NCI-H1436 treated with DMSO at 0.1 percent for 48 hours (cell line): ENCODE measurements at places on chromosomes 13 and 19.

- DNase-seq: no peak
Observed at GRCh38 chr13:30255696-30256095, 51.7 kb downstream of the KATNAL1 start.

- DNase-seq: no peak
Observed at GRCh38 chr19:1417145-1417544, 9.8 kb downstream of the DAZAP1 start.

DNA sequence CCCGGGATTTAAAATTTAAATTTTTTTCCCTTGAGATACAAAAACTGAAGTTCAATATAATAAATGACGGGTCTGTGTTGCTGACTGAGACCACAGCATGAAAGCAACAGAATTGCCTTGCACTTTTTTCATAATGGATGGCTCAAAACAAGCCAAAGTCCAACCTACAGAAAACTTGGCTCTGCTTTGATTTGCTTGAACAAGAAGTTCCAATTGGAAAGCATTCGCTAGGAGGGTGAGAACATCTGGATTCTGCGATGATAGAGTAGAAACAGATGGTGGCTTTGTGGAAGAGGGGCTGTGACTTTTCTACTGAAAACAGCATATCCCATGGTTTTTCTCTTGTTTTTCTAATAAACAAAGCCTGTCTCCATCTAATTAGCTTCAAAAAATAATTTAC, 46.4 kb downstream of the THSD1 start:
- no peak for DNase-seq

- no peak for DNase-seq
Observed at GRCh38 chr19:45595814-45596213, 6.2 kb downstream of the GPR4 start.

GRCh38 chr19:53782698-53783097, 41.4 kb downstream of the NLRP12 start:
- DNase-seq: no peak

DNA sequence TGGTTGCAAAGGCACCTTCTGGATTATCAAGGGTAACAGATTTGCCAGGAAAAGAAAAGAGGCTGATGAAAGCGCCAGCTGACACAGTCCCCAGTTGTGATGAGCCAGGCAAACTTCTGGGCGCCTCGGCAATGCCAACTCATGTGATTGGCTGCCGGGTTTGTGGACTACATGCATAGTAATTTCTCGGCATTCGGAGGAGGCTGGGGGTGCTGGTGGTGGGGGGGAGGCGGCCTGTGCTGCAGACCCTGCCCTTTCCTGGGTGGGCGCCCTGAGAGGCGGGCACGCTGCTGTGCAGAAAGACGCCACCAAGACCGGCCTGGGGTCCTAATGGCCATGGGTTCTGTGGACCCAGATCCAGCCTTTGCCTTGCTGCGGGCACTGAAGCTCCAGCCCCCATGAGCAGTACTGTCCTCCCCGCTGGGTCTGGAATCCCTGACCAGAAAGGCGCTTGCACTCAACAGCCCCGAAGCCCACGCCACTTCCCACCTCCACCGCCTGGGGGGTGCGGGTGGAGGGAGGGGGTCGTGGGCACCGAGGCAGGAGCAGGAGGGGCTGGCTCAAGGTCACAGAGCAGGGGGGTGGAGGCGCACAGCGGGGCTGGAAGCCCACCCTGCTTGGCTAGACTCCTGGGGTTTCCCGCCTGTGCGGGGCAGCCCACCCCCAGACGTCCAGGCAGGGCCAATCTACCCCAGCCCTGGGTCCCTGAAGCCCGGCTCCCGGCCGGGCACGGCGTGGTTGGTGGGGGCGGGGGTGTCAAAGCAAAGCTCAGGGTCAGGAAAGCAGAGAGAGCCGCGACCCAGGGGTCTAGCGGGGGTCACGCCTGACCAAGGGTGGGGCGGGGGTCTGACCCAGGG, 1.0 kb downstream of the DIRAS1 start:
- no peak for DNase-seq

GRCh38 chr19:42397263-42398166, 7.4 kb upstream of the CNFN start:
- DNase-seq: no peak

DNA sequence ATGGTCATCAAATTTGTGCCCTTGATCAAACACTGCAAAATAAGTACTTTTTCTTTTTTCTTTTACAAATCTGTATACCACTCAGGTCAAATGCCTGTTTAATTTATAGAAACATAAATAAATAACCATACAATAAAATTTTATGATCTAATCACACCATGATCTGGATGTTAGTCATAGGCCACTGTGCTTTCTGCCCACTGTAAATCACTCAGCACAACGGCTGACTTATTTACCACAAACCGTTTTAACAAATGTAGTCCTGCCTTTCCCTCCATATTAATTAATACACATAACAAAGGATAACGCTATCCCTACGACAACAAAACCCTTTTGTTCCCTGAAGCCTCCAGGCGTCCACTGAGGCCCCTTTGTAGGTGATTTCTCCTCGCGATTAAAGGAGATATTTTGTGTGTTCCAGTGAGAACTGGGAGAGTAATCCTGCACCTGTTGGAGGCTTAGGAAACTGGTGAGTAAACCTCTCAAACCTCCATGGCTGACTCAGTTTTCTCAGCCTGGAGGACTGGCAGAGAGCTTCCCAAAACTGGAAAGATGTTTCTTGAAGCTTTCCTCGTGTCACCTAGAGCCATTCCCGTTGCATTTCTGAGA, 477.1 kb upstream of the SGCG start:
- no peak for DNase-seq

GRCh38 chr13:94595001-94595949, 677 bp downstream of the TGDS start:
- no peak for DNase-seq

DNA sequence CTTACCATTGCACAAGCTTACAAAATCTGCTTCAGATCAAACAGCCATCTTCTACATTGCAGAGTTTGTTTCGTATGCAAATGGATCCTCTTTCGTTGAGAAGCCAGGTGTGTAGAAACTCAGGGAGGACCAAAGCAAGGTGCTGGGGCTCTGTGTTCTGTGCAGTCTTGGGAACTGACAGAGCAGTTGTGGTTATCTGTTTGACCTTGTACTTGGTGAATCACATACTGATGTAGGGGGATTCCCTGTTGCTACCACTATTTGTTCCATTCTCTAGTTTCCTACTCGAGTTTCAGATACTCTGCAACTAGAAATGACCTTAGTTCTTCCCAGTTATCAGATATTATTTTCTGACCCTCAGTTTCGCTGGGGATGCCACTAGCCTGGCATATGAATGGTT, 95.2 kb upstream of the CLDN10 start:
- no peak for DNase-seq

- DNase-seq: no peak
Observed at GRCh38 chr13:60226507-60226906, 62.8 kb upstream of the DIAPH3 start.

DNA sequence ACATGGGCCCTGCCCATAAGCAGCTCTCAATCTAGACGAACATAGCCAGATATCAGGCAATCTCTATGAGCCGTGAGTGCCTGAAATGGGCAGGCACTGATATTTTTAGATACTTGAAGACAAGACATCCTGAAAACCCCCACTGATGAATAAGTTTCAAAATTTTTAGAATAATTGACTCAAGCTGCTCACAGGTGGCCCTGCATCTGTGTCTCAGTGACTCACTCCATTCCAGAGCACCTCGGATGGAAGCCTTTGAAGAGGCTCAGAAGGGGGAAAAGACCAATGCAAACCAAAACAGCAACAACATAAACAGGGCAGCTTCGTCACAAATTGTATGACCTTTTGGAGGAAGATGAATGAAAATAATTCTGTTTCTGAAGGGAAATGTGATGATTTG, 42.8 kb upstream of the SLC46A3 start:
- no peak for DNase-seq

DNA sequence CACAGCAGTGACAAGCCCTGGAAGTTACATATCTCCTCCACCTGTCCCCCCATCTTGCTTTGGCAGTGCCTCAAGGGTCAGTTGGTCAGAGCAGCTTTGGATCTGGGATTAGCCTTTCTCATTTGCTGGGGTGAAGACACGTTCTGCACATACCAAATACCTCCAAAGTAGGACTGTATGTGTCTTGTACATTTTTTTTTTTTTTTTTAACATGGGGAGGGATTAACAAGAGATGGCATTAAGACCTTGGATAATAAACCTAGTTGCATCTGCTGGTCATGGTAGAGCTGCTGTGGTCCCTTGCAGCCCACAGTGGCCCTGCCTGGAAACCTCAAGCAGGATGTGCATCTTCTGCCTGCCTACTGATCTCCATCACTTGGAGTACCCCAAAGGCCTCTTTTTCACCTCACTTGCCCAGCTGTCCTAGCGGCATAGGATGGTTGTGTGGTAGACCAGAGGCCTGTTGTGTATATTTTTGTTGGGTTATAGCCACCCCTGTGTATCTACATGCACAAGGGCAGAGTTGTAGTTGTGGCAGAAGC, 2.5 kb downstream of the RPS19 start:
- no peak for DNase-seq

GRCh38 chr19:17576758-17577456, 21.5 kb downstream of the COLGALT1 start:
- no peak for DNase-seq

DNA sequence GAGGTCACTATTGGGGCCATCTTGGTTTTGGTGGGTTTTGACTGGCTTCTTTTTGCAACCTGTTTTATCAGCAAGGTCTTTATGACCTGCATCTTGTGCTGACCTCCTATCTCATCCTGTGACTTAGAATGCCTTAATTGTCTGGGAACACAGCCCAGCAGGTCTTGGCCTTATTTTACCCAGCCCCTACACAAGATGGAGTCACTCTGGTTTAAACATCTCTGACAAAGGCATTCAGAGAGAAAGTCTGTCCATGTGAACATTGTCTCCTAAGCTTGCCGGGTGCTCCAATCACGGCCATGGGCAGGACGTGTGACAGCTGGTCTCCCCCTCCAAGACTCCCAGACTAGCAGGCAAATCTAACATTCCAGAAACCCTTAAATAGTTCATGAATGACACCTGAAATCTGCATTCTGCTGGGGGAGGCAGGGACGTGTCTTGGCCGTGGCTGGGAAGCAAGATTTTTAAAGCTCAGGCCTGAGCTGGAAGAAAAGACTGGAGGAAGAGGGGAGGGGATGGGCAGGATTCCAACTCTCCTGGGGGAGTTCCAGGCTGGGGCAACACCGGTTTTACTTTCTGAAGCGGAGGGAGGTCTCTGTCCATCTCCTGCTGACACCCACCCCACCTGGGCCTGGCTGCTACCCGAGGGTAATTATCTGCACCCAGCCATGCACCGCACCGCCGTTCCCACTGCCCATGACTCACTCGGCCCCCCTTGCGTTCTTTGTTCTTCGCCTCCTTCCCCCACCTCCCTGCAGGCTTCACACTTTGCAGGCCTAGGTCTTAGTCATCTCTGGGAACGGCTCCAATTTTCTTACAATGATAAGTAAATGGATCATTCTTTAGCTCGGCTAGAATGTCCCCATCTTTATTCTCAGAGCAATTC, 11.6 kb upstream of the OR1M1 start:
- DNase-seq: no peak

- no peak for DNase-seq
Observed at GRCh38 chr13:52760077-52760476, 20.5 kb upstream of the CNMD start.

DNA sequence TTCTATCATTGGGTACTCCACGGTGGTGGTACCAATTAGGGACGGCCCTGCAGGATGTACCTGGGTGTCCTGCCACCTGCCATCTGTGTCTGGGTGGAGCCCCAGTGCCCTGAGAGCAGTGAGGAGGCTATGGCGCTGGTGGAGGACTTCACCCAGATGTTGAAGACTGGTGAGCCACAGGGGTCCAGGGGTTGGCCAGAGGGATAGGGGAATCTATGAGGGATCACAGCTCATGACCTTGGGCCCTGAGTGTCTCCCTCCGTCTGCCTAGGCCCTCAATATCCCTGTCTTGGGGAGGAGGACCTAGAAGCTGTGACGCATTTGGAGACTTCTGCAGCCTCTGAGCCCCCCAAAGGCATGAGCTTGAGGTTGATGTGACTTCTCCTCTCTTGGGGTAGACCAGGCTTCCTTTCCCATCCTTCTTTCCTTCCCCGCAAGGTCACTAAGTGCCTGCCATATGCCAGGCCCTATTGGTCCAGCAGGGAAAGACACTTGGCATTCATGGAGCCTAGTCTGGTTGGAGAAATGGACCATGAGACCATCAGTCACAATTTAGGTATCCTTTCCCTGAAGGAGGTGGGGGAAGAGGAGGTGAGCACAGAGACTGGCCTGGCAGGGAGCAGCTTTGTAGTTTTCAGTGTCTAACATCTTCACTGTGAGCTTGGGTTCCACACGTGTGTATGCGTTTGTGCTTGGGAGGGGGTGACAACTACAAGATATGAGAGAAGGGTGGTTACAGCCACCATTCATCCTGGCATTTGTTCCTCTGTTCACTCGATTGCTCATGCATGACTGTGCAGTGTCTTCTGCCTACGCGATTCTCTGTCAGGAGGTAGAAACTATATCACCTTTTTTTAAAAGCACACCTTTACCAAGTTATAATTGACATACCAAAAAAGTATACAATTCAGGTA, 5.1 kb upstream of the MZF1 start:
- DNase-seq: no peak

DNA sequence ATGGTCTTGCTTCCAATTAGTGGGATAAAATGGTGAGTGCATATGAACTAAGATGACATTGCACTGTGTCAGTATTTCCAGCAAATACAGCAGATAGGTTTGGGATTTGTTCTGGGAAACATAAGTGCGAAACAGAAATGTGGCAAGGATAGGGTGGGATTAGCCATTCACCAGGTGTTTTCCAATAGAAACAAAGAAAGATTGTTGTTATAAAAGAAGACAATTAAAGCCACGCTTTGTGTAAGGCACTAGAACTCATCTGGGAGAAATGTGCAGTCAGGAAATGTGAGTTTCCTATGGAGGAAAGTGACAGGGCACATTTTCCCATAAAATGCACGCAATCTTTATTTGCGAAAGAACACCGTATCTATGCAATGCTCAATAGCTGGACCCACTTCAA, 1547.8 kb downstream of the EFNB2 start:
- no peak for DNase-seq

- no peak for DNase-seq
Observed at GRCh38 chr19:33948651-33949335, 152.1 kb downstream of the KCTD15 start.

DNA sequence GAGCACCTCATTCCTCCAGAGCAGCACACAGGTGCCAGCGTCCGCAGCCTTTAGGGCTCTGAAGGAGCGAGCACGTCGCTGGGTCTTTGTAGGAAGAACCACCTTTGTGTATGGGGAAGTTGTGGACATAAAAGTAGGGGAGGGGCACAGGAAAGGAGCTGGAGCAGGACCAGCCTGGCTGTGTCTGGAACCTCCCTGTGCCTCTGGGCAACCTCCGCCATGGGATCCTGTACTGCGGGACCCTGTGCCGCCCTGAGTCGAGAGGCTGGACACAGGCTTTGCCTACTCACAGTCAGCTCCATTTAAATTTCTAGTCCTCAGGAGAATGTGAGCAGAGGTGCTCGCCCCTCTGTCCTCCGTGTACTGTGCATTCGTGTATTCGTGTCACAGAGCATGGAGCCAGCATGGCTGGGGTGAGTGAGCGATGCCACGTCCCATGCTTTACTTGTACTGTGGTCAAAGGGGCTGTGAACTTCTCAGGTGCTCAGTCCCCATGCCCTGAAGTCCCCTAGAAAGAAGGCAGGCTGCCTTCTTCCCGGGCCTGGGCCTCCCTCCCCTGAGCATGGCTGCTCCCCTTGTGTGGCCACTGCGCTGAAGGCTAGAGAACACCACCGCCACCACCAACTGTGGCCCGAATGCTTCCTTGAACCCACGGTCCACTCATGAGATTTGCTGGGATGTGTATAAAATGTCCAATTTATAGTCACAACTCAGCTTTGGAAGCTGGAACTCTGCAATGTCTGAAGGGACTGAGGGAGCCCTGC, 99.9 kb downstream of the TEX29 start:
- DNase-seq: no peak
